Stimulated activated CD4-positive, alpha-beta T cell treated with anti-CD3 and anti-CD28 coated beads, Interleukin-4, amount 100 ng/mL, for 24 hours (primary cell): ENCODE measurements at places on chromosomes 6 and 20.
A peak's percentile ranks its signal among the peaks of the same experiment; 100 is the strongest.

DNA sequence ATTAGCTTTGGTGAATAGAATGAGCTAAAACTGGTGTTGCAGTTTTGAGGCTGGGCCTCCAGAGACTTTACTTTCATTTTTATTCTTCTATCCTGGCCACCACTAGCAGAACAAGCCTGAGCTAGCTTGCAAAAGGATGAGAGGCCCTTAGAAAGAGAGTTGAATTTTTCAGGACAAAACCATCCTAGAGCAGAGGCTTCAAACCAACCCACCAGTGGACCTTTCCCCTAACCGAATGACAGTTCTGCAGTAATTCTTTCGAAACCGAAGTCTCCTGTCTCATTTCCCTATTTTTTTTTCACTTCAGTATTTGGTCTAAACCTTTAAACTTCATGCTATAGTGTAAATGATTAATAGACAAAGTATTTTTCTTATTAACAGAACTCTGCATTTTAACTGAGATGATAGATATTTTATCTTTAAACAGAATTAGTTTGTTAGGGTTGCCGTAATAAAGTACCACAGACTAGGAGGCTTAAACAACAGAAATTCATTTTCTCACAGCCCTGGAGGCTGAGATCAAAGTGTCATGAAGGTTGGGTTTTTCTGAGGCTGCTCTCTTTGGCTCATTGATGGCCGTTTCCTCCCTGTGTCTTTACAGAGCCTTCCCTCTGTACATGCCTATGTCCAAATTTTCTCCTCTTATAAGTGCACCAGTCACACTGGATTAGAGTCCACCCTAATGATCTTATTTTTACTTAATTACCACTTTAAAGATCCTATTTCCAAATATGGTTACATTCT is 80.6 kb upstream of the PAK5 start:
- DNase-seq: no peak

DNA sequence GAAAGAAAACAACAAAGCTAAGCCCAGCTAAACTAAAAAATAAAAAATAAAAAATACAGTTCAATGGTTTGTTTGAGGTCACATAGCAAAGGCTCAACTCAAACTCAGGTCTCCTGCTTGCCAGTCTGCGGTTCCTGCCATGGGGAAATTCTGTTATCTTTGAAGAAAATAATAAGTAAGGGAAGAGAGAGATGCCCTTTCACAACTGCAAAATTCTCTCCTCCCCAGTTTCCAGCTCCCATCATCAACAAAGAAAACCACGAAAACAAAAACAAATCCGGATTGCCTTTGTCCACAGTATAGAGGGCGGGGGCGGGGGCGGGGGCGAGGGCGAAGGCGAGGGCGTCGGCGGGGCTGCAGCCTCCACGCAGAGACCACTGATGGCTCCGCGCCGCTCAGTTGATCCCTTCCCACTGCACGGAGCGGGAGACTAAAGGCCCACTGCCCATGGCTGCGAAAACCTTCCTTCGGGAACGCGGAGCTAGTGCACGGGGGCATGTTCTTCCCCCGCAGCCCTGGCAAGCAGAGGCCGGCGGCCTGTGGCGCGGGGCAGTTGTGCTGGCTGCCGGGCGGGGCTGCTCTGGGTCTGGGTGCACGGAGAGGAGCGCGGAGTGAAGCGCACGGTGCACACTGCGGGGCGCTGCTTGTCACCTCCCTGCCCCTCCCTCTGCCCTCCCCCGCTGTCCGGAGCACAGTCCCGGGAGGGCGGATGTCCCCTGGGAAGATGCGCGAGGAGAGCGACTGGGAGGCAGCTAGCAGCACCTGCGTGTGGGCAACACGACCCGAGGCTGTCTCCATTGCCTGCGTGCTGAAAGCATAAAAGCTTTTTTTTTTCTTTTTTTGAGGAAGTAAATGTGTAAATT is 54.1 kb upstream of the TPD52L1 start:
- peak; percentile 5 for DNase-seq

DNA sequence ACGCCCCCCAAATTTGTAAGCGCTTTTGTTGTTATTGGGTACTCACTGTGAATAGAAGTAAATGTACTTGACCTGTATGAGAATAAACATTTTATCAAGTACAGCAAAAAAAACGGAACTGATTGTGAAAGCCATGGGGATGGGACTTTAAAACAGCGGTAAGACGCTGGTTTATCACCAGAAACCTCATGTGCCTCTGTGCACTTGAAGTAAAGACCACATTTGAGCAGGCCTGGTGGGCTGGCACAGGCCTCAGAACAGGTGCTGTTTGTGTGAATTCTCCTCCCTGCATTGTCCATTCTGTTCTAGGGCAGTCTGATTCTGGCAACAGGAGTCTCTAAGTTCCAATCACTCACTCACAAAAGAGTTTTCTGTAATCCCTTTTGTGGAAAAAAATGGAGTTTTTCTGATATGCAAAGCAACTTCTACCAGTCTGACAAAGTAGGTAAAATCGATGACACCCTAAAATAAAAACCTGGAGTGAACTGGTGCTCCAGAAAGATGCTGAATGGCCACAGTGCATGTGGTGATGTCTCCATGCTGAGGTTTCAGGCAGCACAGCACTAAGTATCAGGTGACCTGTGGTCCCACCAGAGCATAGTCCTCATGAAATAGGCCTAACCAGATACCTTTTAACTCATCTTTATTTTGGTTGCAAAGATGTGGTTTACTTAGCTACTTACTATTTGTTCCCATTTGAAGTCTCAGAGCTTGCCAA is 53.9 kb downstream of the STX7 start:
- DNase-seq: no peak

DNA sequence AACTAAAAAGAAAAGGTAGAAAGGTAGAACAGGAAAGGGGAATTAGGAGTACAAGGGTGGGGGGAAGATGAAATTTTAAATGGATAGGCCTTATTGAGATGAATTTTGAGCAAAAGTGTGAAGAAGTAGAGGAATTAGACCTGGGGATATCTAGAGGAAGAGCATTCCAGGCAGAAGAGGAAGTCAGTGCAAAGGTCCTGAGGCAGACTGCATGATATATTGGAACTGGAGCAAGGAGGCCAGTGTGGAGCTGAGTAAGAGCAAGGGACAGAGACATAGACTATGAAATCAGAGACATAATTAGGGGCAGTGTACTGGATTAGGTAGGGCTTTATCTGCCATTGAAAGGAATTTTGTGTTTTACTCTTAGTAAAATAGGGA is 40.4 kb downstream of the MAPK14 start:
- DNase-seq: no peak

- no peak for DNase-seq
These were observed 312.4 kb downstream of the CDKAL1 start for GRCh38 chr6:20846602-20847028.

DNA sequence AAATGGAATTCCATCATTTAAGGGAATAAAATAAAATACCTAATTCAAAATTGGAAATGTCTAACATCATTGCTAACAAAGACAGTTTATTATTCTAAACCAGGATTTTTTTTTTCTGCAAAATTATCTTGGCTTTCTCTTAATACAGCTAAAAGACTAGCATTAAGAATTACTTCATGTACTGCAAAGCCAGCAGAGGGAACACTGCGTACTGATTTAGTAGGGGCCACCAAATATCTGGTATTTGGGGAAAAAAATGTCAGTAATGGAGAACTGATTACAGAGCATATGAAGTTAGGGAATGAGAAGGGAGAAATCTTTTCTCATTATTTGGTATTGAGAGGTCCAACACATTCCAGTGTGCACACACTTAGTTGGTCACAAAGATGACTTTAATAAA is 3.2 kb upstream of the SOX4 start:
- no peak for DNase-seq

DNA sequence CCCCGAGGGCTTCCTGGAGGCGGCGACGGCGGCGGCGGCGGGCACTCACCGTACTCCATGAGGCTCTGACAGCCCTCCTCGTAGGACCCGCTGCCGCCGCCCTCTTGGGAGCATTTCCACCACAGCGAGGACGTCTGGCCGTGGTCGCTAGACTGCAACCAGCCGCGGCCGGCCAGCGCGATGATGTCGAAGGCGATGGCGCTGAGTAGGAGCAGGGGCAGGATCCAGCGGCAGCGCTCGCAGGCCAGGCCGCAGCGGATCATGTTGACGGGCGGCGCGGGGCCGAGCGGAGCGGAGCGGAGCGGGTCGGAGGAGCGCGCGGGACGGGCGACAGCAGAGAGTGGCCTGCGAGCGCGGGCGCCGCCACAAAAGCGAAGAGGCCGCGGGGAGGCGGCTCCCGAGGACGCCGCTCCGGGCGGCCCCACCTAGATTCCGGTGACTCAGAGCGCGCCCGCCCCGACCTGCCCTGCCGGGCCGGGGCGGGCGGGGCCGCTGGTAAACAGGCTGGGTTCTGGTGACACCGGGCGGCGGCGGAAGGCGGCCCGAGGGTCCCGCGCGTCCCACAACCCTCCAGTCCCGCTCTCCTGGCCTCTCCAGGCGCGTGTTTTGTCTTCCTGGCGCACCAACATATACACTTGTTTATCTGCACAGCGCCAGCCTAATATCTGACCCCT is at the start of gene PERP:
Gene PERP (minus strand): TSS at position 342 of the 674 bp plus-strand sequence. CDS start 79 bp downstream, at position 263.
- DNase-seq: peak; percentile 72

DNA sequence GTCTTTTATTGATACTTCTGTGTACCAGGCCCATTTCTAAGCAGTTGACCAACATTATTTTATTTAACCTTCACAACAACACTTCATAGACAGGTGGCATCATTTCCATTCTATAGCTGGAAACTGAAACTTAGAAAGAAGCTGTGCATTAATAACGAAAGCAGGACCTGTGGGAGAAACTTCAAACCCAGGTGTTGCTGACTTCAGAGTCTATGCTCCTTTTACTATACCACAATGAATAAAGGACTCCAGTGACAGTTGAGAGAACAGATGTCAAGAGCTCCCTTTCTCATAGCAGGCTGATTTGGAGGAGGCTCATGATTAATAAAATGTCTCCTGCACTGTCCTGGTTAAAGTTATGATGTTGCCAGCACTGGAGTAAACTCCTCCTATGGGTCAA is 56.6 kb upstream of the POU3F2 start:
- no peak for DNase-seq

GRCh38 chr20:60634491-60635172 is 617.4 kb upstream of the CDH4 start:
- DNase-seq: no peak

DNA sequence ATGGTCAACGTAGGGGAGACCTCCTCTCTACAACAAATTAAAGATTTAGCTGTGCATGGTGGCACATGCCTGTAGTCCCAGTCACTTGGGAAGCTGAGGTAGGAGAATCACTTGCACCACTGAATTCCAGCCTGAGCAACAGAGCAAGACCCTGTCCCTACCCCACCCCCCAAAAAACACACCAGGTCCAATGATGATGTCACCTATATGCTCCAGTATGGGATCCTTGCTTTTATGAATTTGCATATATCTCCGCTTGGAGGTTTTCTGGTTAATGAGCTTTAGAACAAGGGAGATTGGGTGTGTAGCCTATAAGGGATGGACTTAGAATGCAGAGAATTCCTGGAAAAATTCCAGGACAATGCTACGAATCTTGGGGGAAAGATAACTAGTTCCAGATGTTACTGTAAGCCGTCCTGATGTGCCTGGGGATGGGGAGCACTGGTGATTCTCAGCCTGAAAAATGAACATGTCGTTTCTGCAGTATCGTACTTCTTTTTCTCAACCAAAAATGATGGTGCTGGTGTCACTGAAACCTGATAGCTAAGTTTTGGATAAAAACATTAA is 61.1 kb downstream of the ZBTB2 start:
- no peak for DNase-seq

DNA sequence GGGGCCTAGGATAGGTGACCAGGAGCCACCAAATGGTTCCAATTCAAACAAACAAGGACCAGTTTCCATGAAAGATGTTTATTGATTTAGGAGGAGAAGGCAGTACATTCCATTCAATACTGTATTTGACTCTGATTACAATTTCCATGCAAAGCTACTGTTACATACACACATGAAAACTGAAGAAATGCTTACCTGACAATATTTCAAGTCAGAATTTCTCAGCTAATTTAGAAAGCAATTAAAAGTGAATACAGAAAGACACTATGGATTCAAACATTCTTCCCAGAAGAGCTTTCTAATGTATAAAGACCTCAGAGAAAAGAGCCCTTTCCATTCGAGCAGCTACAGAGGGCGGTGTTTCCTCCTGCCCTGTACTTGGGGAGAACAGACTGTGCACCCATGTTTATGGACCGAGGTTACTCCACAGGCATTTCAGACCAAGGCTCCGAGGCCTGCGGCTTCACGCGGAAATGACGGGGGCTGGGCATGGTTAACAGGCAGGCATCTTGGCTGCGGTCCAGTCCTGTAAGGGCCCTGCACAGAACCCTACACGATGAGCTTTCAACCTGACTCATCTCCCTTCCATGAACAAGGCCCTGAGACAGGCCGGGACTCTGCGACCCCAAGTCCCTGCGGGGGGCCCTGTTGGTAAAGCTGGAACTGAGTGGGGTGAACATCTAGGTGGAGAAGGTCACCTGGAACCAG is 25.7 kb upstream of the TCFL5 start:
- DNase-seq: no peak

GRCh38 chr6:117078624-117079023 is 186.7 kb upstream of the VGLL2 start:
- DNase-seq: no peak

DNA sequence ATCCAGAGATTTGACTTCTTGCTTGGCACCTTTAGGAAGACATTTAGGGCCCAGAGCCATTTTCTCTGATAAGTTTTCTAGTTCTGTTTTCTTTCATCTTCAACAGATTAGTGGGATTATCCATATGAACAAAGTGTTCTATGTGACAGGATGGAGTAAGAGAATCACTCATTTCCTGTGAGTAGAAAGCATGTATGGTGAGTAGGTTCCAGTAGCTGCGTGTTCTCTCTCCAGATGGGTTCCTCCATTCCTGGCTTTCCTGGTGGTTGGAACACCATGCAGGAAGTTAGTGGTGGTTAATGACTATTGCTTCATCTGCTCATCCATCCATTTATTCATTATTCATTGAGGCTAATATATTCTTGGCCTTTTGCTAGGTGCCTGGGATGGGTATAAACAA is 54.0 kb downstream of the EFCAB8 start:
- no peak for DNase-seq

- DNase-seq: no peak
These were observed 13.3 kb upstream of the WTAP start for GRCh38 chr6:159713984-159714383.

DNA sequence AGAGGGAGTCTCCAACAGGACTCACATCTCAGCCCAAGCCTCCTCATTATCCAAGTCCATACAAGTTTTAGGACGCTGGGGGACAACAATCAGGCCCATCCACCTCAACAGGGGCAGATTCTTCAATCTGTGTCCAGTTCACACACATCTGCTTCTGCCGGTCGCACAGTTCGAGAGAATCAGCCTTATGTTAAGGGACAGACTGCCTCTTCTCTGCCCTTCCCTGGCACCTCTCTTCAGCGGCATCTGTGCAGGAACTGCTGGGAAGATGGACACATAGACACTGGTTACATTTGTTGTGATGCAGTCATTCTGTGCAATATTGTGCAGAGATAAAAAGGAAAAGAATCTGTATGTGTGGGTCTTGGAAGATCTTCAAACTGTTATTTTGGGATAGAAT is 21.0 kb downstream of the ULBP1 start:
- DNase-seq: no peak

GRCh38 chr6:27684264-27685211 is 211.6 kb upstream of the ZNF184 start:
- DNase-seq: peak; percentile 64

- no peak for DNase-seq
These were observed 1.2 kb upstream of the CTNNBL1 start for GRCh38 chr20:37692459-37693166.
